ENCODE measurements at places on chromosomes 7 and 10.

GRCh38 chr7:141557360-141557759 is 6.2 kb downstream of the AGK start:
- no peak for DNase-seq

DNA sequence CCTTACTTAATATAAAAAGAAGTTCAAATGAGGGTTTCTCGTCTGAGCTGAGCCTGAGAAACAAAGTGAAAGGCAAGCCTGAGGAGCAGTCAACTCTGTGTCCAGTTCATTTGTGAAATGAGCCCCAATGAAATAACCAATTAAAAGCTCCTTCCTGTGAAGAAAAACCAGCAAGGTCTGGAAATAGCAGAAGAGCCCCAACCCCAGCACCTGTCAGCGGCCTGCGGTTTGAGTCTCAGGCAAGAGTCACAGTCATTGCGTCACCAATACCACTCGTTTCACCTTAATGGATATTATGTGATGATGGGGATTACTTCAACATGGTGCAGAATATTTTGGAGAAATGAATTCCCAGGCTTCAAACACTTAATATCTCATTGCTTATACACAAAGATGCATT is 211.3 kb upstream of the DPP6 start:
- no peak for DNase-seq

GRCh38 chr7:17477182-17477581 is 178.7 kb downstream of the AHR start:
- no peak for DNase-seq

- DNase-seq, result peak; percentile 69
Measured at GRCh38 chr10:119207713-119208552, 562 bp downstream of the GRK5 start.

DNA sequence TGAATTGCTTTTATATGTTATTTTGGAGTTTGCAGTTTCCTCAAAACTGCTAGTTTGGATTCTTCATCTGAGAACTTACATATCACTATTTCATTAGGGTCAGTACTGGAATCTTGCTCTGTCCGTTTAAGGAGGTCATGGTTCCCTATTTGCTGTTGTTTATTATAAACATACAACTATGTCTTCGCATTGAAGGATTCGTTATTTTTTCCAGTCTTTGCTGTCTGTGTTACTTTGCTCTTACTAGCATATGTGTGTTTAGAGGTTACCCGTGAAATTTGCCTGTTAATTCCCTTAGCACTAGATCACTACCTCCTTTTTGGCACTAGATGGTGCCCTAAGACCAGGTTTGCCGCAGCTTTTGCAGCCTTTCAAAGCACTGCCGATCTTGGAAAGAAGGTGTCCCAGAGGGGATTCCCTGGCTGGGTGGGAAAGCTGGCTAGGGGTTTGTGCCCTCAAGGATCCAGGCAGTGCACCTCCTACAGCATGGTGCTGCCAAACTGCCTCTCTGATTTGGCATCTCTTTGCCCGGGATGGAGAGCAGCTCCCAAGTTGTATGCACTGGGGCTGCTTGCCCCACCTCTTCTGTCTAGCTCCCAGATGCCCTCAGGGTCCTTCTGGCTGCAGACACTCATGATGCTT is 103.1 kb upstream of the APBB1IP start:
- DNase-seq, result peak; percentile 66

- DNase-seq, result no peak
Measured at GRCh38 chr10:188546-188945, 53.3 kb downstream of the ZMYND11 start.

DNA sequence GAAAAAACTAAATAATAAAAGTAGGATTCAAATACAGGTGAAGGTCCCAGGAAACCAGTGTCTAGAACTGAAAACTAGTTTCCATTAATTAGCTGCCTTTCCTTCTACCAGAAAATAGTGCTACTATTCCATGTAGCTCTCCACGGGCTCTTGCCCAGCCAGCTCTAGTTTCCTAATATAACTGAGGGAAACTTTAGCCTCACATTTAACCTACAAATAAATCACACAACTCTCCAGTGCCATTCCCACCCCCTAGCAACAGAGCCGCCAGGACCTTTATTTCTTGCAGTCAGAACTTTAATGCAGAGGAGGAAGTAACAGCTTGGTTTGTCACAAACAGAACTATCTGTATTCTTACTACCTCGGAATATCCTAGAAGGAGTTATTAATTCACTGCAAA is 10.3 kb downstream of the TOMM7 start:
- DNase-seq, result no peak

- no peak for DNase-seq
Measured at GRCh38 chr7:150476819-150477631, 26.6 kb downstream of the GIMAP8 start.

DNA sequence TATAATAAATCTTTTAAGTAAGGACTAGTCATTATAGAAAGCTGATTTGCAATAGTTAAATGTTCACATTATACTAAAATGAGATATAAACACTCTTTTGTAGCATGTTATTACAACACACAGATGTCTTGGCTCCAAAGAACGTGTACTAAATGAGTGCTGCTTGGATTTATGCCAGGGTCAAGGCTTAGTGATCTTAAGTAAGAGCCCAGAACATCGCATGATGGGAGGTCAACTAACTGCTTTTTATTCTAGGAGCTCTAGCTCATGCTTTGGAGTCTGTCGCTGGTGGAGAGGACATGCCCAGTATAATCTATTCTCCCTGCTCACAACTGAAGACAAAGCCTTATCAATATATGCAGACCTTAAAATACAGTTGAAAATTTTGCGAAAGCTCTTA is 315.1 kb downstream of the BBS9 start:
- DNase-seq, result no peak

- no peak for DNase-seq
Measured at GRCh38 chr7:83863906-83864305, 215.0 kb upstream of the SEMA3E start.

DNA sequence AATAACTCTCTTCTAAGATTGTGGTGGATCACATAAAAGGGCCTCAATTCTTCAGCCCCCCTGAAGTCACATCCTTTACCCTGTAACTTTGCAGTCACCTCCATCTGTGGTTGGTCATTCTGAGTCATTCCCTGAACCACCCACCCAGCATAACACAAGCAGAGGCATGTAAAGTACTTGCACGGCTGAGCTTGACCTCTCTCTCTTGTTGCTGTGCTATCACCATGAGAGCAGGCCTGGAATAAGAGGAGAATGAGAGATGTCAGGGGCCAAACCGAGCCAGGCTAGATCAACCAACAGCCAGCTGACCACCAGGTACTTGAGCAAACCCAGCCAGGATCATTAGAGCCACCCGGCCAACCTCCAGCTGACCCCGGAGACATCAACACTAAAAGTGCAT is 13.5 kb upstream of the STK17A start:
- no peak for DNase-seq

GRCh38 chr10:132022241-132022640 is 40.5 kb upstream of the BNIP3 start:
- DNase-seq, result no peak

DNA sequence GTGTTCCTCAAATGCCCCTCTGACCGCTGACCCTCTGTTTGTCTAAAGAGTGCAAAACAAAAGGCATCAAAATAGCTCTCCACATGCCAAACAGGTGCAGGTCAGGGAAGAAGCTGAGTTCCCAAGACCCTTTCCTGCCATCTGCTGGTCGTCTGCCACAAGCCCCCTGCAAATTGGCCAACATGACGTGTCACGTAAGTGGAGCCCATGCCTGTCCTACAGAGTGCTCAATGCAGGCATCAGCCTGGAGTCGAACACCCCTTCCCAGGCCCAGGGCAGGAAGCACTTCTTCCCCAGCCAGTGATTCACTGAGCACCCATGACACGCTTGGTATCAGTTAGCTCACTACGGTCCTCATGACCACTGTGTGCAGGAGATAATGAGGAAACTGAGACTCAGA is 14.1 kb downstream of the TMEM72 start:
- DNase-seq, result peak; percentile 3

- no peak for DNase-seq
Measured at GRCh38 chr7:5214236-5214635, 24.2 kb downstream of the WIPI2 start.

DNA sequence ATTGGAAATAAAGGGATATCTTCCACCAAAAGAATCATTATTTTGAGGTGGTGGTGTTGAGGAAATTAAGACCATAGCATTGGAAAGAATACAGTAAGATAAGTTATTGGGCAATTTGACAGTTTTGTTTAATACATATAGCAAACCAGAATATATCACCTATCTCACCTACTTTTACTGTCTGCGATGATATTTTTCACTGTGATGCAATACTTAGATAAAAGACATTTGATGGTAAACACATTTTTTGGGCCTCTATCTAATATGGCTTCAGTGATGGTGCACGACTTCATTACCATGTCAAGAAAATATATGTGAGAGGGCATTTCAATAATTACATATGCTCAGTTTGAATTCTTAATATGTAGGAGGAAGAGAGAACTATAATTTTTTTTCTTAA is 93.7 kb upstream of the MAGI2 start:
- DNase-seq, result no peak

DNA sequence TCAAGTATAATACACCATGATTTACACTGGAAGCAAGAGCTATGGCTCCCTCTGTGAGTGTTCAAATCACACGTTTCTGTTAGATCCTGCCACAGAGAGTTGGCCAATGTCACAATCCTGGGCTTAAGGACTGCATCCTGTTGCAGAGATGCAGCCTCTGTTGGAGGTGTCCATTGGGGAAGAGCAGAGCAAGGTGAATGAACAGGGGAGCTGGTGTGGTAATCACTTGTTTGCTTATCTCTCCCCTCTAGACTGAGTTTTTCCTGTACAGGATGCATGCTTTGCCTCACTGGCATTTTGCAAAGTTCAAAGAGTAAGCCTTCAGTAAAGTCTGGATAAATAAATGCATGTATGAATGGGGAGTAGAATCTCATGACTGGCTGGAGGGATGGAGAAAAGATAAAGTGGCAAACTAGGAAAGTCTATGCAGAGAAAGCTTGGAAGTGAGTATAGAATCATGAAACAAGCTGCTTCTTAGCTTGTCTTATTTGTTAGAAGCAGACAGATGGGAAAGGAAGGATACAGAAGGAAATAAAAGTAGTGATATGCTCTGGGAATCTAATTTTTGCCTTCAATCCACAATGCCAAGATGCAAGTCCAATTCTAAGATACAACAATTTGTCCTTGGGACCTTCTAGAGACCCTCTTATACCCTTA is 605.9 kb downstream of the KCNMA1 start:
- no peak for DNase-seq

DNA sequence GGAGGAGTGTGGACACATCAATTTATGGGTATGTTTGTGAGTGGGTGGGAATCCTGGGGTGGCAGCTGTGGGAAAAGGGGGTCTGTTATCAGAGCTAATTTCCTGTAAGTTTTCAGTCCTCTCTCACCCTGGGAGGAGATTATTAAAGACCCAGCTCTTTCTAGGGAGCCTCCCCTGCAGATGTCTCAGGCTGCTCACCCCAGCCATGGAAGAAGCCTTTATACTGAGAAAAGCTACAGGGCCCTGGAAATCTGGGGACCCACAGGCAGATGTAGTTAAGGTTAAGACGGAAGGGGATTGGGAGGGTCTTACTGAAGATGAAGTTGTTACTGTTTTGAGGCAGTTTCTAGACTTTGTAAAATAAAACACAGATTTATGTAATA is 4.6 kb downstream of the ZNF680 start:
- DNase-seq, result no peak

DNA sequence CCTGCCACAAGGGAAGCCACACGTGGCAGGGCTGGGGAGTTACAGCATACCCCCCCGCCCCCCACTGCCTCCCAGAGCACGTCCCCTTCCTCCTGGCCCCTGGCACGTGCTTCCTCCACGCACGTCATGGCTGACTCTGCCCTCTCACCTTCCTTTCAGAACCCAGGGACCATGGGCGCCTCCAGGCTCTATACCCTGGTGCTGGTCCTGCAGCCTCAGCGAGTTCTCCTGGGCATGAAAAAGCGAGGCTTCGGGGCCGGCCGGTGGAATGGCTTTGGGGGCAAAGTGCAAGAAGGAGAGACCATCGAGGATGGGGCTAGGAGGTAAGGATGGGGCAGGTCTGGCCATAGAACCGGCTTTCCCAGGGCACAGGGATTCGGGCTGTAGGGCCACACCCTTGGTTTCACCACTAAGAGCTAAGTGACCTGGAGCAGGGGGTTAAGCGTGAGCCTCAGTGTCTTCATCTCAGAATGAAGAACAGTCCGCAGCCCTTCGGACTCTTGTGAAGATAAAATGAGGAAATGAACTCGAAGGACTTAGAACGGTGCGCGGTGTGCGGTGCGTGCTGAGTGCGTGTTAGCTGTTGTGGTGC is 2.5 kb downstream of the NUDT1 start:
- no peak for DNase-seq

DNA sequence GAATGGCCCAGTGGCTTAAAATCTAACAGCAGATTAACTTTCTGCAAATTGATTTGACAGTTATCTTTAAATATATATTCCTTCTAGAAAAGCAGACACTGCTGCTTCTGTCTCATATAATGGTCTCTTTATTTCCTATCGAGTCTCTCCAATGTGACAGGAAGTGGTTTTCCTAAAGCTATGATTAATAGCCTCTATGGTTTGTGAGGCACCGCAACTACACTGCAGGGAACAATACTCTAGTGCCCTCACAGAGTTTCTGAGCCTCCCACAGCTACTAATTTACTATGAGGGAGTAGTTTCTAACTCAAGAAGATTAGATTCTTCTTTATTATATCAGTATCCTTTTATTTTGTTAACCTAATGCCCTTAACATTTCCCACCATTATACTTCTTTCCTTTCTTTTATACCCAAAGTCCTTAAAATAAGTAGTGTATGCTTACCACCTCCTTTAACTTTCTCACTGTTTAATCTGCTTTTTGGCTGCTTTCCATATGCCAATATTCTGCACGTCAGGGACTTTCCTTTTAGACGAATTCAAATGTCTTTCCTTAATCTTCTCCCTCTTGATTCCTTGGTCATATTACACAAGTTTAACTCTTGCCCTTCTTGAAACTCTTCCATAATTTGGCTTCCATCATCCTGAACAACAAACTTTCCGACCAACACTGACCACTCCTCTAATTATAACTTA is 23.8 kb upstream of the AHR start:
- peak; percentile 95 for DNase-seq

DNA sequence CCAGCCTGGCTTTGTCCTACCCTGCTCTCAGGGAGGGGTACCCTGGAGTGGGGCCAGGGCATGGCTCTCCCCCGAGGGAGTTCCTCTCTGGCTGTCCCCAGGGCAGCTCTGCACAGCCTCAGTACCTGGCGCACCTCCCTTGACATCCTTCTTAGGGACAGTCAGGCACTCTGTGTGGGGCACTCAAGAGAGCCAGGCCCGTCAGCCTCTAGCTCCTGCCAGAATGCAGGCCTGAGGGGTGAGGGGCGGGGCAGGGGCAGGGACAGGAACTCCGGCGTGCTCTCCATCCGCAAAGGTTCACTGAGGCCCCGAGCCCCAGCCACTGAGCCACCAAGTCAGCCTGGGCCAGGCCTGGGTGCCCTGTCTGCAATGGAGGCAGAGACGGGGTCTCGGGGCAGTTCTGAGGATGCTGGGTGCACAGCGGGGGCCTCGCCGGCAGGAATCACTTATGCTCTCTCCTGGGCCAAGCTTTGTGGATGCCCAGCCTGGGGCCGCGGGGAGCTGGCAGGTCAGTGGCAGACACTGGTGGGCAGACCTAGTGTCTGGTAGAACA is 10.1 kb downstream of the LIMK1 start:
- DNase-seq, result no peak

Measured in foreskin melanocyte (primary cell).